Stimulated activated naive CD4-positive, alpha-beta T cell (primary cell): ENCODE measurements at places on chromosomes 1 and 21.
A peak's percentile ranks its signal among the peaks of the same experiment; 100 is the strongest.

- no peak for DNase-seq
Measured at GRCh38 chr1:165463978-165464377, 19.1 kb upstream of the RXRG start.

- peak; percentile 75 for DNase-seq
Measured at GRCh38 chr1:9717193-9718005, 65.9 kb downstream of the PIK3CD start.

DNA sequence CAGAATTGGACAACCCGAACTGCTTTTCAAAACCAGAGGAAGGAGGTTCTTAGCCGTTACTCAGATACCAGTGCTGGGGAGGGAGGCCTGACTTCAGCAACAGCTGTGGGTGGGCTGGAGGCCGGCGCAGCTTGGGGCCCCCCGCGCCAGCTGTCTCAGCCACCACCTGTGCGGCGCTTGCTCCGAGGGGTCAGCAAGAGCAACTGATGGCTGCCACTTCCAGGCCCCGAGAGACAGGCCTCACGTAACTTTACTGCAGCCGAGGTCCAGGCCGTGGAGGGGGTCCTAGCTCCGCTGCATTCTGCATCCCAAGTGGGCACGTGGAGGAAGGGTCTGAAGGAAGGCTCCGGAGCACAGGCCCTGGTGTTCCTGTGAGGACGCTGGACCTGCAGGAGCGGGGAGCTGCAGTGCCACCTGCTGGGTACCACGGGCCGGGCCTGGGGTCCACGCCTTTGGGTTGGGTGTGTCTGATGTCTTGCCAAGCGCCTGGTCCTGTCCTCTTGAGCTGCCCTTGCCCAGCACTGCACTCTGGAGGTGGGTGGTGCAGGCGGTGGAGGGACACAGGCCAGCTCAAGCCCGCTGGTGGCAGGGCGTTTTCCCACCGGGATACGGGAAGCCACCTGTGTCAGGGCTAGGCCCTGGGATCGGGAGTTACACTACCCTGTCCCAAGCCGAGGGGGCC, 9.8 kb downstream of the THAP3 start:
- peak; percentile 20 for DNase-seq

DNA sequence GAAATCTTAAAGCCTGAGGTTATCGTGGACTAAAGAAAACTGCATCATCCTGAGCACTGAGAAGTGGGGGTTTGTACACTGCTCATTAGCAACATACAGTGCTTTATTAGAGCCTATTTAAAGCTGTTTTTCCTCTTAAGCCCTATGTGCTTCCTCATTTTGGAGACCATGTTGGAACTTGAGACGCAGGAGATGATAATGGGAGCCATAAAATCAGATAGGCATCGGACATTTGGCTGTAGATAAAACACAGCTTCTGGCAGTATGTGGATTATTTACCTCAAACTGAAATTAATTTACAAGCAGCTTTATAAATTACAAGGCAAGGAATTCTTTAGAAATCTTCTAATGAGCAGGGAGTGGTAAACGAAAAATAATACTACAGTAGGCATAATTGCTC, 147.7 kb upstream of the IVNS1ABP start:
- no peak for DNase-seq

DNA sequence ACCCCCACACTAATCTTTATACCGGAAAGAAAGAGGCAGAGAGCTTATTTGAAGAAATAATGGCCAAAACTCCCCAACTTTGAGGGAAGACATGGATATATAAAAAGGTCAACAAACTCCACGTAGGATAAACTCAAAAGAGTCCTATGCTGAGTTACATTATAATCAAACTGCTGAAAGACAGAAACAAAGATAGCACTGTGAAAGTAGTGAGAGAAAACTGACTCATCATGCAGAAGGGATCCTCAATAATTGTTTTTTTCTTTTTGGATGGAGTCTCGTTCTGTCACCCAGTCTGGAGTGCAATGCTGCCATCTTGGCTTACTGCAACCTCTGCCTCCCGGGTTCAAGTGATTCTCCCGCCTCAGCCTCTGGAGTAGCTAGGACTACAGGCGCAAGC, 48.5 kb upstream of the TTC39A start:
- DNase-seq = no peak

- DNase-seq = no peak
Measured at GRCh38 chr21:34835526-34835925, 166.7 kb downstream of the CLIC6 start.

DNA sequence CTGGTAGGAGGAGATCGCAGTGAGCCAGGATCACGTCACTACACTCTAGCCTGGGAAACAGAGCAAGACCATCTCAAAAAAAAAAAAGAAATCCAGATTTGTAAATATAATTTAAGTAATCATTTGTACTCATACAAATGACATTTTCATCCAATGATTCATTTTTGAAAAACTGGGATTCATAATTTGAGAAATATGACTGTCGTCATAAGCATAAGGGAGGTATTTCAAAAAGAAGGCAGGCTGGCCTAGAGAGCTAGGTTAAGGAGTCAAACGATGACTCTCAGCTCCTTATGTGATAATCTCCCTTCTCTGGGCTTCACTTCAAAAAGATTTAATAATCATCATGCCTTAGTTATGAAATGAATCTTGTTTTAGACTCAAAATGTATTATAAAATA, 2.3 kb downstream of the GART start:
- no peak for DNase-seq

GRCh38 chr1:111290630-111291029, at the start of gene CHIA:
CHIA (plus strand) TSS chr1:111290851; CDS start chr1:111310468, 19,617 bp downstream.
- DNase-seq = no peak

GRCh38 chr1:150749720-150750311, 15.8 kb downstream of the CTSS start:
- DNase-seq = no peak
